ENCODE measurements at places on chromosomes 7 and 10.

GRCh38 chr7:18419456-18419855 lies 76.1 kb upstream of the HDAC9 start:
- DNase-seq = no peak

- DNase-seq = no peak
These were observed 45.4 kb downstream of the DKK1 start for GRCh38 chr10:52359441-52359840.

- DNase-seq = no peak
These were observed 26.8 kb upstream of the ZNF746 start for GRCh38 chr7:149524394-149524793.

- no peak for DNase-seq
These were observed 361.9 kb downstream of the GLRX3 start for GRCh38 chr10:130498042-130498441.

- no peak for DNase-seq
These were observed 2.4 kb downstream of the TLL2 start for GRCh38 chr10:96511044-96511945.

DNA sequence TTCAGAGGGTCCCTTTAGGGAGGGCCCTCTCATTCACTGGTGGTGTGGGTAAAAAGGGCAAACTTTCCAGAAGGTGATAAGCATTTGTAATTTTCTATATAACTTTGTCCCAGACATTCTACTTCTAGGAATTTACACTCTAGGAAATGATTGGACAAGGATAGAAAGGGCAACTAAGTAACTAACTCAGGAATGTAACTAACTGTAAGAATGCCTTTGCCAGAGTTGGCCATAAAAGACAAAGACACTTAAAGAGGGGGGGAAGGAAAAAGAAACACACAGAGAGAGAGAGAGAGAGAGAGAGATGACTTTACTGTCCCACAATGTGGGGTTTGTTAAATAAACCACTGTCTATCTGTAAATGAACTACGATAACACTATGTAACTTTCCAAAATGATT lies 38.5 kb upstream of the ITPRID1 start:
- no peak for DNase-seq

GRCh38 chr7:103751311-103751880 lies 238.1 kb downstream of the RELN start:
- no peak for DNase-seq

GRCh38 chr10:33134011-33134751 lies 176.2 kb upstream of the ITGB1 start:
- DNase-seq = no peak

- DNase-seq = no peak
These were observed 199.5 kb downstream of the GFRA1 start for GRCh38 chr10:116073510-116073909.

DNA sequence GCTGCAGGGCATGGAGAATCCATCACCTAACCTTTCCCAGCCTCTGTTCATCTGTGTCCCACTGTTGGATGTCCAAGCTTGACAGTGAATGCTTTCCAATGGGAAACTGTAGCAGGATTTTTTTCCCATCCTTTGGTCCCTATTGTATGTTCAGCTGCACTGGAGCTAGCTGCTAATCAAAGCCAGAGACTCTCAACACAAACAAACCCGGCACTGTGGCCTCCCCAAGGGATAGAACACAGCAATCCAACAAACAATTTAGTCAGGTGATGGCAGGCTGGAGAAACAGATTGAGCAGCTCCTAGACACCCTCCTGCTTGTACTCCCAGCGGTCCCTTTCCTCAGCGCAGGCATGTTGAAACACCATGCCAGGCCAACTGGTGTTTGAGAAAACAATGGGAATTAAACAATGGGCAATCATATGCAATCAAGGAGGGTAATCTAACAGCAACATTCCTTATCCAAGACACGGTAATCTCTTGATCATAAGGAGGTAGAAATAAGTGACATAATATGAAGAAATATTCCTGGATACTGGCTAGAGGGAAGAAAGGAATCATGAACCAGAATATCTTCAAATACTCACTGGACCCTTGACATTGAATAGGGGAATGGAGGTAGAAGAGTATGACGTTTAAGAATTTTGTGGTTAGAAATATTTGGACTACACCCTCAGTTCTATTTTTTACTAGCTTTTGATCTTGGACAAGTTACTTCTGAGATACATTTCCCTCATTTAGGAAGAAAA lies 15.0 kb downstream of the PTN start:
- DNase-seq = no peak

Measured in renal cortex interstitium (tissue), 15 donors.